ENCODE measurements at places on chromosomes 3 and 15.

GRCh38 chr3:152818027-152818426, 16.9 kb upstream of the P2RY1 start:
- no peak for DNase-seq

GRCh38 chr3:111159391-111159790, 87.8 kb downstream of the NECTIN3 start:
- DNase-seq: no peak

DNA sequence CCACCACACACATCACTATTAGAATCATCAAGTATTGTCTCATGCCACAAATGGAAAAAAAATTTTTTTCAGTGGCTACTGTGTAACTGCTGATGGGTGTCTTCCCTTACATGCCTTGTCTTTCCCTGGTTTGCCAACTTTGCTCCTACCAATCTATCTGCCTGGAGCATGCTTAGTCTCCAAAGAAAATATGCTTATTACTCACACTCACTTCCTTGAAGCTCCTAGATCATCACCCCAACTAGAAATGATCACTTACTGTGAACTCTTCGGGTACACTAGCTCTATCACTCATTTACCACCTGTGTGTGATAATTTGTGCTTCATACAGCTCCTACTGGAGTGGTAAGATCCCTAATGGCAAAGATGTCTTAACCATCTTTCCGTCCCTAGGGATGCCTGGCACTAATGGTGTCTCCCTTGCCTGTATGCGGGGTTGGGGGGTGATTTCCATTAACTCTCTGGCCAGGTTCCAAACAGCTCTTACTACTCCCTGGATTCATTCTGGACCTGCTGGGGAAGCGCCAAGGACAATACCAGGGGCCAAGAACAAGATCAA, 799 bp downstream of the VPS33B start:
- DNase-seq: no peak

DNA sequence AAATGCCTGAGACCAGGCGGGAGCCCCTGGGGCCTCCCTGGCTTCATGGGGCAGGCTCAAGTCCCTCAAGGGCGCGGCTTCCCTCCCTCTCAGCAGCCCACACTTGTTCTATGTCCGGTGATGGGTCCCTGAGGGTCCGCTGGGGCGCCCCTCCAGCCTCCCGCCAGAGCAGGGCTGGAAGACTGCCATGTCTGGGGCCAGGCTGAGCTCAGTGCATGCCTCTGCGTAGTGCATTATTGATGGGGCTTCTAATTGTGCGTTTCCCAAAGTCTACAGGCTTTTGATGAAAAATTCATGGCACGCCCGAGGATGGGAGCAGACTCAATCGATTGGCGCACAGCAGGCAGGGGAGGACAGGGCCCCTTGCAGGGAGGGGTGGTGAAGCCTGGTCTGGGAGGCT, 51.3 kb downstream of the CYP11A1 start:
- no peak for DNase-seq

DNA sequence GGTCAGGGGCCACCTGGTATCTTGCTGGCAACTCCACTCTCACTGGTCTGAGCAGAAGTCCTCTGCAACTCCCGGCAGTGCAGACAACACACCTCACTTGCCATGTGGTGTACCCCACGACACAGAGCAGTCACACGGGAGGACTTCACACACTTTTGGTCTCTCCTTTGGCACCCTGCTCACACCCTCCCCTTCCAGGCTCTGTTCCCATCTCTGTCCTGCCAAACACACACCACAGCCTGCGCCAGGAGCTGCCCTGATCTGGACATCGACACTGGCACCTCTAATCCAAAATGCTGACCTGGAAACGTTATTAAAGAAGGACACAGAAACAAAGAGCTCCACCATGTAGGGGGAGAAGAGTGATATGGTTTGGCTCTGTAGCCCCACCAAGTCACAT, 57.2 kb downstream of the SLC41A3 start:
- DNase-seq: no peak

- DNase-seq: no peak
Observed at GRCh38 chr15:44069489-44069888, 125.6 kb downstream of the FRMD5 start.

- no peak for DNase-seq
Observed at GRCh38 chr3:71051893-71052687, 531.4 kb downstream of the FOXP1 start.

DNA sequence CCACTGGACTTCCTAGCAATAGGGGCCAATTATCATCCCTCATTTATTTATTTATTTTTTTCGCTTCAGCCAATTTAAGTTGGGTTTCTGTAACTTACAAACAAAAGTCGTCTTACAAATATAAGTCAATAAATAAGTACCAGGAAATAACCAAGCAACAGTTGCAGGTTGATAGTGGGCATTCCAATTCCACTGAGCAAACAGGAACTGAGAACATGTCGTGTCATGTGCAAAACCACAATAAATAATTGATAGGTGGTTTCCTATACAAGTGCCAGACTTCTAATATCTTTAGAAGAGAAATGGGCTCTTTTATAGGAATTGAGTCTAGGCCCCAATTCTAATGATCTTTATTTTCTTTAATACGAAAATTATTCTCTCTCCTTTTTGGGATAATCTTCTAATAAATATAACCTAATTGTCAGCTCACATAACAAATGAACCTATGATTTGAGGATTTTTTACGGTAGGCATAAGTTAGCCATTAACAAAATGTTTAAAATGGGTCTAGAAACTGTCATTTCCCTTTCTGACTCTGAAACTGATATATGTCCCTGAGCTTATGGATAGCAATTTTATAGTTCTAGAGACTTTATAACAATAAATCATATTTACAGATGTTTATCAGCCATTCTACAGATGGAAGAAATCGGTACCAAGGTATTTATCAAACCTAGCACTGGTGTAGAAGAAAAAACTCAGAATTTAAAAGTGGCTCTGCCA, 571.8 kb downstream of the FOXP1 start:
- DNase-seq: no peak

DNA sequence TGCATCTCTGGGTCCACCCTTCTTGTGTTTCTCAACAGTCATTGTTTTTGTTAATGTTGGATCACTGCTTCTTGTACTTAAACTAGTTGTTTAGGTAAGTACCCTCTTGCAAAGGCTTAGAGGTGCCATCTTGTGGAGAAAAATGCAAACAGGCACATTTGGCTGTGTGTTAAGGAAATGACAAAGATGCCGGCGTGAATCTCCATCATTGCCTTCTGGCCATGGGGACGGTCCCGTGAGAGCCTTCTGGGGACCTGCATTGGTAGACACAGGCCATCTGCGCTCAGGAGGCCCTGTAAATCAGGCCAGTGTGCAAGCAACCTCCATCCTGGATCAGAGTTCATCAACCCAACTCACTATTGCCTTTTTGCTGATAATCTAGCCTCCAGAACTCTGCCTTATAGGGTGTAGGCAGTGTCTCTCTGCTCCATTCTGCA, 158.6 kb upstream of the NR2E3 start:
- no peak for DNase-seq

- no peak for DNase-seq
Observed at GRCh38 chr3:146817704-146818103, 212.6 kb upstream of the PLSCR5 start.

DNA sequence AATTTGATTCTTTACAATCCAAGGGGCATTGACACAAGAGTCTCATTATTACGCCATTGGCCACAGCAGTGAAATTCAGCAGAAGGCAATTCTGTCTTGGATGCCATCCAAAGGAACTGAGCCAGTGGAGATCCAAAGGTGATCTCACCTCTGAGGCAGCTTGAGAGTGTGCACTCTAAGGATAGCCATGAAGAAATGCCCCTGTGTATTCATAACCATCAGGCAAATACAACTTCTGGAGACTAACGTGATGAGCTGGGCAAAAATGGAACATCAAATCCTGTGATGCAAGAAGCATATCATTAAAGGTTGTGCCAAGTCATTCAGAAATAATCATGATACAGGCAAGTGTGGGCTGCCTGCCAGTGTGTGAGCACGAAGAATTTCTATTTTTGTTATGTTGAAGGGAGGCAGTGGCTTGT, 41.4 kb downstream of the ROBO2 start:
- no peak for DNase-seq

Measured in stimulated activated CD4-positive, alpha-beta T cell treated with anti-CD3 and anti-CD28 coated beads, Interleukin-4, amount 100 ng/mL, for 48 hours (primary cell).